Karpas-422 (cell line): ENCODE measurements at places on chromosomes 2 and 18.

- no peak for DNase-seq
Observed at GRCh38 chr2:180495606-180496005, 484.8 kb upstream of the UBE2E3 start.

GRCh38 chr2:88423733-88424132 lies 28.8 kb downstream of the FOXI3 start:
- no peak for DNase-seq

DNA sequence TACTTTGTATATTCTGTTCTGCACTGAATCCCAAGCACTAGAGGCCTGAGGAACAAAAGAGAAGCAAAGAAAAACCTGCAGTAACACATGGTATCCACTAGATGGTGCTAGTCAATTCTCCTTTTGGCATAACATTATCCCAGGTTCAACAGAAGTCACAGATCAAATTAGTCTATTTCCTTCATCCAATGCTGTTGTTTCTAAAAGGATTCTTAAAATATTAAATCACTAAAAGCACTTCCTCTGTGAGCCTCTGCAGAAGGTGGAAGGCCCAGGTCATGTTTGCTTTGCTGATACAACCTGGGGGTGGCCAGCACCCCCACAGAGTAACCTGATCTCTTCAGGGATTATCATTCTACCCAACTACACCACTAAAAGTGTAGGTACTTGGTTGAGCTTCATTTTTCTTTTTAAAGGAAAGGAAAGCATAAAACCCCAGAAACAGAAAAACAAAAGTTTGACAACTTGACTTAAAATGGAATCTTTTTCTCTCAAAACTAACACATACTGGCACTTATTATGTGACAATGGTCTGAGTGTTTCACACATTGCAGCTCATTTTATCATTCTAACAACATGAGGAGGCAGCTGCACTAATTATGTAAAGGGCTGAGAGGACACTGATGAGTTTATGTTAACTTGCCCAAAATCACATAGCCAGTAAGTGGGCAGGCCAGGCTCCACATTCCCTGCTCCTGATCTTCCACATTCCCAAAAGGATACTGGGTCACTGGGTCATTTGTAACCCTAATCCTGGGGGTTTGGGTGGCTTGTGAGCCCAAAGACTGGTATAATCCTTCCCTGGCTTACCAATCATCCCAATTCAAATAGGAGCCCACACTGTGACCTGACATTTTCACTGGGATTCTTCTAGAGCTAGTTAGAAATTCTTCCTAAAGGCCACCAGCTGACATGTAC lies 66.8 kb upstream of the DNER start:
- peak; percentile 81 for DNase-seq

- no peak for DNase-seq
Observed at GRCh38 chr2:127735044-127735443, 33.7 kb downstream of the SFT2D3 start.

DNA sequence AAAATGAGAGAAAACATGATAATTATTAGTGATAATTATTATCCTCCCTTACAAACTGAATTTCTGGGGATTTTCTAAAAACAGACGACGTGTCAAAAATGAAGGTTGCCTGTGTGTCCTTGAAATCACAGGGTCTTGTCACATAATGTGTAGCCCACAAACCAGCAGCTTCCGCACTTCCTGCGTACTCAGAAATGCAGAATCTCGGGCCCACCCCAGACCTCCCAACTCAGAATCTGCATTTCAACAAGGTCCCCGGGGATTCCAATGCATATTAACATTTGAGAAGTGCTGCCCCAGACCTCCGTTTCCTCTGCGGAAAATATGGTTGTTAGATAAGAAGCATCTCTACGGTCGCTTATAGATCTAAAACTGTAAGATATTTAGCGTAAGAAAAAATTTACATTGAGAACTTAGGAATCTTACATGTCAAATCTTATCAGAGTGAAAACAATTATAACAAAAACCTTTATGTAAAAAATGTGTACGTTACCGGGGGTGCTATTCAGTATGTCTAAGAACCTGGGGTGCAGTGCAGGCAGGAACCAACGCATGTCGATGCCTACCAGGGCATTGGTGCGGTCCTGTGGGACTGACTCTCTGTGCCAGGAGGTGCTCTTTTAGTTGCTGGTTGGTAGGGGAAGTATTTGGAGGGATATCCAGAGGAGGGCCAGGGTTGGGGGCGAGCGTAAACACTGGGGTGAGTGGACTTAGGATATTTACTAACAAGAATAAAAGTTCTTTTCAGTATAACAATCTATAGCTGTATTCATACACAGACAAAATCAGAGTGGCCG lies 15.2 kb downstream of the CDKL4 start:
- peak; percentile 82 for DNase-seq

DNA sequence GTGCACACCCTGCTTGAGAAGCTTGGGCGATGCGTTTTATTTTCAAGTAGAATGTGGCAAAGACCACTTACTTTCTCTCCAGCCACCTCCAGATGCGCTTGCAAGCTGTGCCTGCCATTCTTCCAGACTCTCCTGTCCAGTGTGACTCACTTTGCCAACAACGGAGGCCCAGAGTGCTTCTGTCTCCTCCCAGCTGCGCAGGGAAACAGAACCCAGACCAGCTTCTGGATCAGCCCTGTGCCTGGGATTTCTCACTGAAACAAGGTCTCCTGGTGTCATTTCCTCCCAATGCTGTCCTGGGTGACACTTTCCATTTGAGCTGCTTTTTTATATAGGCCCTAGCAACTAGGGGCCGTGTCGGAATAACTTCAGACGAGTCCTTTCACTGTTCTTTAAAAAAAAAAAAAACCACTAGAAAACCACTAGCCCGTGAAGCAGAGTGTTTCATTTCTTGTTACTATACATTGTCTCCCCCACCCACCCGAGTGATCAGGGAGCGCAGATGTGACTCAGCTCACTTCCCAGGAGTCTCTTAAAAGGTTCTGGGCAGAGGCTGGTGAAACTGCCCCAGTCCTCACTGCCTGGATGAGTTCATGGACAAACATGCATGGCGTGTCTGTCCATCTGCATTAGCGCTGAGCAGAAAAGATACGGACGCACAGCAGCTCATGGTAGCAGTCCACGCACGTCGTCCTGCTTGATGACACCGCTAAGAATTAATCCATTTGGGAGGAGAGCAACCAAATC lies 25.3 kb upstream of the RPL31 start:
- peak; percentile 41 for DNase-seq

DNA sequence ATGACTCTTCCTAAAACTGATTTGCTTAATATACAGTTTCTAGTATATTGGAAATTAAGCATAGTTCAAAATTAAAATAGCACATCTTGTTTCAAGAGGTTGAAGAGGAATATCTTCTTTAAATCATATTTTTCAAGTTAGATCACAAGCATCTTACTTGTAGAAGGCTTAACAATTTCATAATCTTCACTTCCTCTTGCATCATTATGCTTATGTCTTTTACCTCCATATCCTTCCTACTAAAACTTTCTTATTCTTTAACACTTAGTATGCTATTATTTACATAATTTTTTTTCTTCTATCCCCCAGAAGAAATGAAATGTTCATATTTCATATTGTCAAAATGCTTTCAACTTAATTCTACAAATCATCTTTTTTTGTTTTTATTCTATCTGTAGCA lies 1354.9 kb upstream of the TMEFF2 start:
- no peak for DNase-seq
